ENCODE measurements at places on chromosomes 2 and 18.

- DNase-seq: no peak
Measured at GRCh38 chr2:102037681-102038080, 45.9 kb downstream of the IL1R2 start.

DNA sequence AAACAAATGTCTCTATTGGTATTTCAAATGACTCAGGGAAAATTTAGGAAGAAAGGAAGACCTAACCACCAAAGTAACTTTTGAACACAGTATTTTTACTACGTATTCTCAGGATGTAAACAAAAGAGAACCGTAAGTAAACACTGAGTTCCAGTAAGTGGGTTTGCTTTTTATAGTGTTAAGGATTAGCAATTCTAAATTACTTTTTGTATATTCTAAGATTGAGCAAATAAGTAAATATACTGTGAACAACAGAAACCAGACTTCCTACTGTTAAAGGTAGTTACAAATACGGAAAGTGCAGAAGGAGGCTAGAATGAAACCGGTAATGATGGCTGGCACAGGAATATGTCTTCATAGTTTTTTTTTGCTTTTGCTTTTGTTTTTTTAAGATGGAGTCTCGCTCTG, 31.5 kb downstream of the SESTD1 start:
- DNase-seq: no peak

DNA sequence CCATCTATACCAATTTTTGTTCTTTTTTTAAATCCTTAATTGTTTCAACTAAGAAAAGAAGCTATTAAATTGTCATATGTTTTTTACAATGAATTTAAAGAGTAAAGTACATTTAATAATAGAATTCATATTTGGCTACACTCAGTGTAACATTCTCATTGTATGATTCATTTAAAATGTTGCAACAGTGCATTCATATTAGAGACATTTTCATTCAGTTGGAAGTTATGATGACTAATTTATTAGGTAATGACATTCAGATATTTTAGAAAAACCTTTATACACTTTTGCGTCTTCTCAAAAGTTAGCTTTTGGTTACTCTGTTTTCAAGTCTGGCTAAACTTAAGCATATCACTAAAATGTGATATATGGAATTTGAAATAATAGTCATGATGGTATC, 887.5 kb upstream of the NRXN1 start:
- DNase-seq: no peak

DNA sequence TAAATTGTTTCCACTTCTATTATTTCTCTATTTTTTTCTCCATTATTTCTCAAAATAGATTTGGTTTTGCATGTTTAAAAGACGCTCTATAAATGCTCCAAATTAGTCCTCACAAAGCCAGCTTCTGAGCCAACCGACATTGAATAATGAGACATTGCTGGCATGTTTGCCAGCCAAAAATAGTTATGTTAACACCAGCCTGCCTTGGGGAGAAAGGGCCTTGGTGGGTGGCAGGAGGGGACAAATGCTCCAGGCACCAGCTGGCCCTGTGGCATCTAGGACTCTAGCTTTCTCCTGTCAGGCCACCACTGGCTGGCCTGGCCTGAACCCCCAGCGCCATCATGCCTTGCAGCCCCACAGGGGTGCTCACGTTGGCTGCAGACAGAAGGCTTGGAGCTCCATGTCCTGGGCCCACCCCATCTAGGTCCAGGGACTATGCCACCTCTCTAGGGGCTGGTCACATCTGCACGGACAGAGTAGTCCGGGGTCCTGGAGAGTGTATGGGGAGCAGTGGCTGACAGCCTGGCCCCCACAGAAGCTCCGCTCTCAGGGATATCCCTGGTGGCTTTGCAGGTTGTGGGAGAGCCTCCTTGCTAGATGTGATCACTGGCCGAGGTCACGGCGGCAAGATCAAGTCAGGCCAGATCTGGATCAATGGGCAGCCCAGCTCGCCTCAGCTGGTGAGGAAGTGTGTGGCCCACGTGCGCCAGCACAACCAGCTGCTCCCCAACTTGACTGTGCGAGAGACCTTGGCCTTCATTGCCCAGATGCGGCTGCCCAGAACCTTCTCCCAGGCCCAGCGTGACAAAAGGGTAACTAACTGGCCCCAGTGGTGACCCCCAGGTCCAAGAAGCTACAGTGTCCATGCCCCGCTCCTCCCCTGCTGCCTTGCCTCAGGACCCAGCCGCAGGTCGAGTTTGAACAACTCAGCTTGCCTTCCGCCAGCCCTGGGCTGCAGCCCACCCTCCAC, 12.5 kb downstream of the ABCG8 start:
- DNase-seq: no peak

- no peak for DNase-seq
Measured at GRCh38 chr2:176585791-176586190, 316.5 kb downstream of the MTX2 start.
